ENCODE measurements at places on chromosomes 13 and 19.

DNA sequence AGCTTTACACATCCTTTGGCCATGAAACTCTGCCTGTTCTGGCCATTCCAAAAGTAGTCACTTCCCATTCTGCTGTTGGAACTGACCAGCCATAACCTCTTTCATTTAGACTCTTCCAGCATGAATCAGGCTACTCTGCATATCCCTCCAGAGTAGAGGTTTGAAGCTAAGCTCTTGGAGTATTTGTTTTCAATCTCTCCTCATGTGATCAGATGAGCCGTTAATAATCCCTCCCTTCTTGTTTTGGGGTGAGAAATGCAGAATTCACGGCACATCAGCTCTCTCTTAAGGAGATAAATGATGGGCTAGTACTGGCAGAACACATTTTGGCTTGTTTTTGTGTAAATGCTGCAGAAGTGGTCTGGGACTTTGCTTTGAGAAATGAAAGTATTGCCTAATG lies 519.9 kb downstream of the PCDH17 start:
- DNase-seq: no peak

DNA sequence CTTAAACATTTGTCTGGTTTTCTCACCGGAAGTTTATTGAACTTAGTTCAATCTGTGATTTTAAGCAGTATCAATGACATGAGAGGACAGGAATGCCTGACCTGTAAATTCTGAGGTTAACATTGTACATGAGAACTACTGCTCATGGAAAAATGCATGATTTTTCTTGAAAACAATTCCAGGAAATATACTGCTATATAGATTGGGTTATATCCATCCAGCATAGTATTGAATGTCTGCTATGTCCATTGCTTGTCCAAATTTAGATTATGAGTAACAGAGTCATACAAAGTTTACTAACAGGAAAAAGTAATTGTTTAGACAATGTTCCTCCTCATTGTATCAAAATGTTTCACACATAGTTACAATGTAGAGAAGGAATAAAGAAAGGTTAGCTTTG lies 606.8 kb downstream of the DACH1 start:
- DNase-seq: no peak

DNA sequence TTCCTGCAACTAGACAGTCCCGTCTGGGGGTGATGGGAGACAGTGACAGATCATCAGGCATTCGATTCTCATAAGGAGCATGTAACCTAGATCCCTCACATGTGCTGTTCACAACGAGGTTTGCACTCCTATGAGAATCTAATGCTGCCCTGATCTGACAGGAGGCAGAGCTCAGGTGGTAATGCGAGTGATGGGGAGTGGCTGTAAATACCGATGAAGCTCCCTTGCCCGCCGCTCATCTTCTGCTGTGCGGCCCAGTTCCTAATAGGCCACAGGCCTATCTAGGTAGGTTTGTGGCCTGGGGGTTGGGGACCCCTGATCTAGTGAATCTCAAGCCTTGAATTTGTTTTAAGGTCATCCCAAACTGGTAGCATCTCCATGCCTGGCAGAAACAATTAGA lies 27.3 kb upstream of the FAM124A start:
- no peak for DNase-seq

DNA sequence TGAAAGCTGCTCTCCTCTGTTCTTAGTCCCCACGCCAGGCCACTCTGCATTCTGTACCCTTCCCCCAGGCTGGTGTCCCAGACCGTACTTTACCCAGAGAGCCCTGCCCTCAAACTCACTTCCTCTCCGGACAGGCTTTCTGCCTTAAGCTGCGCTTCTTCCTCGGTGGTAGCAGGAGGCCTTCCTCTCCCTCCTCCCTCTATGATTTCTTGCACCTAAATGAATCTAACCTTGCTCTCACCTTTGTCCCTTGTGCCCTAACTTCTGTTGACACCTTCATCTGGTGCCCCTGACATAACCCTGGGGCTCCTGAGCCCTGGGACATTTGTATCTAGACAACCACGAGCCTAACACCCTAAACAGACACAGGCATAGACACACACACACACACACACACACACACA lies 29.6 kb upstream of the CEACAM21 start:
- DNase-seq: no peak

DNA sequence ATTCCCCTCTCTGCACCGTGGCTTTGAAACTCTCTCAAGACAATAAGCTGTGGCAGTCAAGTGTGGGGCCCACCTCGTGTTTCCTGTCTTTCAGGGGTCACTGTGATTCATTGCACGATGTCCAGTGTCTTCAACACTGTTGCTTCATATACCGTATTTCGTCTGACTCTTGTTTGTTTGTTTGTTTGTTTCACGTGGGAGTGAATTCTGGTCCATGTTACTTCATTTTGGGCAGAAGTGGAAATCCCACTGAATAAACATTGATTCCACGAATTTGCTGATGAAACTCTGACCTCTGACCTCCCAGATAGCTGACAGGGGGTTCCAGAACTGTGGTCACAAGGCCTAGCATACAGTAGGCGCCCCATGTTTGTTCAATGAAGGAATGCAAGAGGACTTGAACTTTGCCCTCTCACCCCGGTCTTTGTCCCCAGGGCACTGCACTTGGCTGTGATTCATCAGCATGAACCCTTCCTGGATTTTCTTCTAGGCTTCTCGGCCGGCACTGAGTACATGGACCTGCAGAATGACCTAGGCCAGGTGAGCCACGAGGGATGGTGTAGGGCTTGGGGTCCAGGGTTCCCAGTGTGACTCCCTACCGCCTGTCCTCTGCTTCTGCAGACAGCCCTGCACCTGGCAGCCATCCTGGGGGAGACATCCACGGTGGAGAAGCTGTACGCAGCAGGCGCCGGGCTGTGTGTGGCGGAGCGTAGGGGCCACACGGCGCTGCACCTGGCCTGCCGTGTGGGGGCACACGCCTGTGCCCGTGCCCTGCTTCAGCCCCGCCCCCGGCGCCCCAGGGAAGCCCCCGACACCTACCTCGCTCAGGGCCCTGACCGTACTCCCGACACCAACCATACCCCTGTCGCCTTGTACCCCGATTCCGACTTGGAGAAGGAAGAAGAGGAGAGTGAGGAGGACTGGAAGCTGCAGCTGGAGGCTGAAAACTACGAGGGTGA lies 5.1 kb downstream of the NFKBIB start:
- DNase-seq: no peak

DNA sequence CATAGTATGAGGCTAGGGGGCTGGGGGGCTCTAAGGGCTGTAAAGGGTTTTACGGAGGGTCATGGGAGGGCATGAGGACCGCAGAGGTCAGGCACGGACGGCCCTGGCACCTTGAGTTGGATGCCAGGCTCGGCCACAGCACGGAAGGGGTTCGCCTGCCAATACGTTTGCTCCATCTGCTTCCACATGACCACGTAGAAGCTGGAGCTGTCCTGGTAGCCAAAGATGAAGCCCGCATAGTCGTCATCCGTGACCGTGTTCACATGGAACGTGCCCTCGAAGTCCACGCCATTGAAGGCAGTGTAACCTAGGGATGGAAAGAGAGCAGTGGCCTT lies 6.4 kb downstream of the COMP start:
- no peak for DNase-seq

- DNase-seq: no peak
These were observed 533 bp downstream of the ZNF544 start for GRCh38 chr19:58229255-58229639.

- no peak for DNase-seq
These were observed 1.2 kb downstream of the KL start for GRCh38 chr13:33017323-33017929.

DNA sequence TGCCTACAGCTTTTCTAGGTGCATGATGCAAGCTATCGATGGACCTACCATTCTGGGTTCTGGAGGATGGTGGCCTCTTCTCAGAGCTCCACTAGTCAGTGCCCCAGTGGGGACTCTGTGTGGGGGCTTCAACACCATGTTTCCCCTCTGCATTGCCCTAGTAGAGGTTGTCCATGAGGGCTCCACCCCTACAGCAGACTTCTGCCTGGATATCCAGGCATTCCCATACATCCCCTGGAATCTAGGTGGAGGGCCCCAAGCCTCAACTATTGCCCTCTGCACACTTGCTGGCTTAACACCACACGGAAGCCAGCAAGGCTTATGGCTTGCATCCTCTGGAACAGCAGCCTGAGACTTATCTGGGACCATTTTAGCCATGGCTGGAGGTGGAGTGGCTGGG lies 1299.9 kb upstream of the MIR17HG start:
- no peak for DNase-seq

GRCh38 chr13:20156702-20157101 lies 4.2 kb downstream of the GJA3 start:
- no peak for DNase-seq

DNA sequence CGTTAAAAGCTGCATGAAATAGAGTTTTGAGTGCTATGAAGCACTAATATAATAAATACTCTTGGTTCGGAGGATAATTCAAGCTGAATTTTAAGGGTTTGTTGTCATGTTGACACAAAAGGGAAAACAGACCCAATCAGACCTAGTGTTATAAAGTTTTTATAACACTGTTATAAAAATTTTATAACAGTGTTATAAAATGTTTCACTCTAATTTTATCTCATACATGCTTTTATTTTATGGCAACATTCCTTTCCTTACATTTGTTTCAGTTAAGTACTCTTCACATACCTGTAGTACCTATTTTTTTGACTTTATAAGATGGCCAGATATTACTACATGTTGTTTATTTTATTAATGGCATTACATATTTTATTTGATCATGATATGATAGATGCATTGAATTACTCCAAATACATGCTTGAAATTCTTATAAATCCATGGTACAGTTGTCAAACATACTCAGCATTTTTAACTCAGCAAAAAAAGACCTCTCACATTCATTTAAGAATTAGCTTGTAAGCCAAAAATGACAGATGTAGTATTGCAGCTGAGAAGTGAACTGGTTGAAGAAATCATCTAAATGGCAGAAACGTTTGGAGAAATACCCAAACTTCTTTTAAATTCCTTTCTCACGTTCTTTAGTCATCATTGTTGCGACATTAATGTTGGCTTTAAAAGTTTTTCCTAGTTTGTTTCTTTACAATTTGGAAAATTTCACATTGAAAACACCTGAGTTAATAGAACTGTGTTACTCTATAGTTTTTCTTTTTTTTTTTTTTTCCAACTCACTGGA lies 104.5 kb downstream of the PIBF1 start:
- DNase-seq: peak; percentile 18

GRCh38 chr19:39409208-39410016 lies 2.8 kb downstream of the ZFP36 start:
- no peak for DNase-seq

DNA sequence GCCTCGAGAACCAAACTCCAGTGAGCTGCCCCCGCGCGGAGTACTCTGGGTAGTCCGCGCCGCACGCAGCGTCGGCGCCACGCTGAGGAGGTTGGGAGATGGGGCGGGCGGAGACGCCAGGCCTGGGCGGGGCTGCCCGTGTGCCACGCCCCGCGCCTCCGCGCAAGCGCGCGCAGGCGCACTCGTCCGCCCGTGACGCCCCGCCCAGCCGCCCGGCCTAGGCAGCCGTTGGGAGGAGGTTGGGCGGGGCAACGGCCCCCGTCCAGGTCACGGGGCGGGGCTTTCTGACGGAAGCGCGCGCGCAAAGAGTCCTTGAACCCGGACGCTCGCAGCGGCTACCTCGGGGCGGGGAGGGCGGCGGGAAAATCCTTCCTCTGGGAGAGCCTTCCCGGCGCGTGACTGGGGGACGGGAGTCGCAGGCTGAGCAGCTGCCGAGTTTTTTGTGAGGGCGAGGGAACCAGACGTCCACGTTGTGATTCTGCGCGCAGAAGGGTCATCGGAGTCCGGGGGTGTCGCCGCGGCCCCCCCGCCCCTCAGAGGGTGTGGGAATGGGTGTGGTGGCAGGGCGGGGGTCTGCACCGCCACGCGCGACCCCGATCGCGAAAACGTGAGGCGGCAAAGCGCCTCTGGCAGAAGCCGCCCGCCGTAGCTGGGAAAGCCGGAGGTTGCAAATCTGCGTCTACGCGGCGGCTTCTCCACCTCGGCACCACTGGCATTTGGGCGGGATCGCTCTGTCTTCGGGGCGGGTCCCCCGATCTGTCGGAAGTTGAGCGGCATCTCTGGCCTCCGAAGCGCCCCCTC lies at the start of gene MED26:
TSS of gene MED26 (minus strand) at position 22 of the 801 bp plus-strand sequence. CDS start 261 bp downstream, outside the sequence.
- peak; percentile 70 for DNase-seq

DNA sequence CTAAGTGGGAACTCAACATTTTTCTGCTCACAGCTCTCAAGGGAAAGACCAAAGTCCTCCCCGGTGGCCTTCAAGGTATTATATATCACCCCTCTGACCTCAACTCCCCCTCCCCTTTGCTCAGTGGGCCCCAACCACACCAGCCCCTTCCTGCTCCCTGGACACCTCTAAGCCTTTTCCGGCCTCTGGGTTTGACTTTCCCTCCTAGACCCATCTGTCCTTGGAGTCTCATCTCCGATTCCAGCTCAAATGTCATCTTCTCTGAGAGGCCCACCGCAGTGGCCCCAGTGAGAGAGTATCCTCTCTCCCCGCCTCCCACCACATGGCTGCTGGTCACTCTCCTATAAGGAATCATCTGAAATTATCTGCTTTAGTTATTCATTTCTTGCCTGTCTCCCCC lies 941 bp upstream of the UHRF1 start:
- DNase-seq: no peak

- DNase-seq: no peak
These were observed 406.9 kb downstream of the FGF9 start for GRCh38 chr13:22077764-22078163.

DNA sequence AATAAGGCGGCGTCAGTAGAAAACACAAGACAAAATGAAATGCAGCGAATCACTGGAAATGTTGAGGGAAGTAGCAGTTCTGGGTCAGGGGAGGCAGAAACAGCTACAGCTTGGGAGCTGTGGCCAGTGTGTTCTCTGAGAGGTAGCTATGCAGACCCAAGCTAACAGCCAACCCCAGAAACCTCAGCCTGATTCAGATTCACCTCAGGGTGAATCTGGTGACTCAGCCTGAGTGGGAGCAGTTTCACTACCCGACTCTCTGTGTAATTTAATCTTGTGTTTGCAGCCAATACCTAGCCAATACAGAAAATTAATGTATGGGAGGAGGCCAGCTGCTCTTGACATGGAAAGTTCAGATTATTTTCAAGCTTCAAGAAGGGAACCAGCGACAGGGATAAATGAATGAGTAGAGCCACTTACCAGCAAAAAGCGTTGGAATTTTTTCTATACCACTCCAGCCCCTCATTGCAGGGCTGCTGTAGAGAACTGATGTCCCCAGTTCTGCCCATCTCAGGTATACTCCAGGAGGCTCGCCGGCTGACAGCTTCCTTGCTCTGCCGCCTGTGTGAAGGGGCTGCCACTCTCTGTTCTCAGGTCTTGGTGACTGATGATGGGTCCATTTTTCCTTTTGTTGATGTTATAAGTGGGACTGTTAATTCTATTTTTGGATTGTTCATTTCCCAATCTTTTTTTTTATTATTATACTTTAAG lies 8.9 kb downstream of the IGFL3 start:
- DNase-seq: peak; percentile 23

All from AG09309 (cell line).